ENCODE measurements at places on chromosomes 16 and 17.

GRCh38 chr16:30371248-30371816 lies 1.0 kb upstream of the TBC1D10B start:
- DNase-seq = no peak

- DNase-seq = no peak
These were observed 82.4 kb upstream of the KIFC3 start for GRCh38 chr16:57884655-57885133.

GRCh38 chr17:48641541-48642058 lies 15.4 kb upstream of the HOXB9 start:
- DNase-seq = no peak

DNA sequence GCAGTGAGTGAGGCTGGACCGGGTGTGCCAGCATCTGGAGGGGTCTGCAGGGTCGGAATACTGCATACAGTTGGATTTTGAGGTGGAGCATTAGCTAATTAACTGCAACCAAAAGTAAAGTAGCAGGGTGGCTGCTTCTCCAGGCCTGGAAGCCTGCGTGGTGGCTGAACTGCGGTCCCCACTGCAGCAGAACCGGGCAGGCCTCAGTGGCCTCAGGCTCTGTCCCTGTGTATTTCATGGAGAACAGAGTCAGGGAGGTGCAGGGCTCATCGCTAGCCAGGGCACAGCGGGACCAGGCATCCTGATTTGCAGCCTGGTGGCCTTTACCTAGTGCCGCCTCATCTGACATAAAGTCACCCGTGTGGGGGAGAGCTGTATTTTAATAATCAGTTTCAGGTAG lies 131.9 kb downstream of the RPTOR start:
- no peak for DNase-seq

All from NCI-H1436 treated with DMSO at 0.1 percent for 48 hours (cell line).